ENCODE measurements at places on chromosomes 5 and 9.

DNA sequence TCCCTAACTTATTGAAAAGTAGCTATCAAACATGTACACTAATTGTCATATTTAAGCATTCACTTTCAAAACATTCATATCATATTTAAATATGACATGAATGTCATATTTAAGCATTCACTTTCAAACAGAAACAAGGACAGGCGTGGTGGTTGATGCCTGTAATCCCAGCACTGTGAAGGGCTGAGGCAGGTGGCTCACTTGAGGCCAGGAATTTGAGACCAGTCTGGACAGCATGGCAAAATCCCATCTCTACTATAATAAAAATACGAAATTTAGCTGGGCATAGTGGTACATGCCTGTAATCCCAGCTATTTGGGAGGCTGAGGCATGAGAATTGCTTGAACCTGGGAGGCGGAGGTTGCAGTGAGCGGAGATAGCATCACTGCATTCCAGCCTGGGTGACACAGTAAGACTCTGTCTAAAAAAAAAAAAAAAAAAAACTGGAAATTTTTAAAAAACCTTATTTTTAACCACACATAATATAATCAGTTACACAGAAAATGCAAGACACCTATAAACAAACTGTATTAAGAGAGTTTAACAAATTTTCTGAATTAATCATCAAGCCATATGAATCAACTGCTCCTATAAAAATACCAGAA, 88.1 kb downstream of the LPAR1 start:
- no peak for DNase-seq

DNA sequence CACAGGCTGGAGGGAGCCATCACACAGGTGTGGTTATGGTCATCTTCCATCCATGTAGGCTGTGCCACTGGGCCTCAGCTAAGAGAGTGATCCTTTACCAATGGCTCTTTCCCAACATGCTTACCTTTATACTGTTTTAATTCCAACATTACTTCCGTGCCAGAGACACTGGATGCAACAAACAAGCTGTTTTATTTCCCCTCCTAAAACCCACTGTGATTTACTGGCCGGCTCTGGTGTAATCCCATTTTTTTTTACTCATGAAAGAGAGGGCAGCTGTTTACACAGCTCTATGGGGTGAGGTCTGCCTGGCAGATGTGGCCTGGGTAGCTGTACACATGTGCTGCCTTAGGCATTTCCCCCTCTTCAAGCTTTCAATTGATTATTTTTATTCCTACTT, 58.5 kb downstream of the MACROH2A1 start:
- DNase-seq = no peak

DNA sequence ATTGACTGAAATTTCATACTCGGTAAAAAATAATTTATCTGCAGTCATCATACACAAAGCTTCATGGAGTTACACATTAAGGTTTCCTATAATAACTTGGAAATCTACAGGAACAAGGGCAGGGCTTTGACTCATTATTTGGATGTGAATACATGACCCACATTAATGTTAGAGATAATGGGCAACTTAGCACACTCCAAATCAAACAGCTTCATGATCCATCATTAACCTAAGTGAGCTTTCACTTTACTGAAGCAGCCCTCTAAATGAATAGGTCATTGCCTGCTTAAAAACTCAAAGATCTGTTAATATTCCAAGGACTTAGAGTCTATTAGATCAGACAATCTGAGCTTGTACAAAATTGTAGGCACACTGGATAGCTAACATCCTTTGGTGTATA, 9.0 kb downstream of the CDH12 start:
- DNase-seq = no peak

DNA sequence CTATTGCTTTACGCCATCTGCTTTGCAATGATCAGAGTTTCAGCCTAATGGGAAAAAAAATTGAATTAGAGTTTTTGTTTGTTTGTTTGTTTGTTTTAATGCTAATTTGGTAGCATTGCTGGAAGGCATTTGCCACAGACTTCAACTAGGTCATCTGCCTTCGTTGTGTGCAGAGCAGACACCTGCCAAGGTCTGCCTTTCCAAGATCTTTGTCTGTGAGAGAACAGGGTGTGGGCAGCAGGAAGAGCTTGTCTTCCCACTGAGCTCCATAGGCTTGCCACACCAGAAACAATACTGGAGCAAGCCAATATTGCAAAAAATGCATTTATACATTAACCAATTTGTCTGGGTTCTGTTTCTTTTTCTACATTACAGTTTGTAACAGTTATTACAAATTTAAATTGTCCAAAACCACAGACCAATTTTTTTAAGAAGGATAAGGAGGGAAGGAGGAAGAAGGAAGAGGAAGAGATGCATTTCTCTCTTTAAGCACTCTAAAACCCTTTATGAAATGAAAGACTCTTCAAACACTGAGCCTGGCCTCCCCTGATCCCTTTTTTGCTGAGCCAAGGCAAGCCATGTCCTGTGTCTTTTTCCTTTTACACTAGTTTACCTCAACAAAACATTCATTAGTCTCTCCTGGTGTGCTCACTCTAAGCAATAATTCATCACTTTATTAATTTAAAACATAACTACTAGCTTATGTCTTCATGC, 210.5 kb downstream of the SNX18 start:
- no peak for DNase-seq

GRCh38 chr5:111453747-111454146, 58.6 kb downstream of the STARD4 start:
- DNase-seq = no peak

DNA sequence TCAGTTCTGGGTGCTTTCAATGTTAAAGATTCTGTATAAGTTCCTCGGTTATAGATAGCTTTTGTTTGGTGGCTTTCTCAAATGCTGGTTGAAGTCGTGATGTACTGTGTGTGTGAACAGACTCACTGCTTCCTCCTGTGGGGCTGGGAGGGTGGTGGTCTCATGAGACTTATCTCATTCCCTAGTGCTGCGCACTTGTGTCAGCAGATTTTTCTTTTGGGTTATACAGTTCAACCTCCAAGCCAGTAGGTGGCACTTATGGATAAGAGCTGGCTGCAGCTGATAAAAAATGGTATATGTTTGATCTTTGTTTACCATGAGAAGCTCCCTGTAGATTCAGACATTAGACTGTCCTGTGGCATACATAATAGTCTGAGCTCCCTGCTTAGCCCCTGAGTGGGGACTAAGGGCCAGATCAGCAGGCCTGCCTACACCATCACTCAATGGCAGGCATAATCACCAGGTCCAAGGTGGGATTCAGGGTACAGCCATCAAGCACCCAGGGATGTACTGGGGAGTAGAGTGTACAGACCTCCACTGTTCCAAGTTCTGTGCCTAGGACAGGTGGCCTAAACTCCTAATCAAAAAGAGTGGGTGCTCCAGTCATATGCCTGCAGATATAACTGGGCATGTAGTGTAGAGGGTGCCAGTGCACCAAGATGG, 174.2 kb downstream of the OXCT1 start:
- no peak for DNase-seq

DNA sequence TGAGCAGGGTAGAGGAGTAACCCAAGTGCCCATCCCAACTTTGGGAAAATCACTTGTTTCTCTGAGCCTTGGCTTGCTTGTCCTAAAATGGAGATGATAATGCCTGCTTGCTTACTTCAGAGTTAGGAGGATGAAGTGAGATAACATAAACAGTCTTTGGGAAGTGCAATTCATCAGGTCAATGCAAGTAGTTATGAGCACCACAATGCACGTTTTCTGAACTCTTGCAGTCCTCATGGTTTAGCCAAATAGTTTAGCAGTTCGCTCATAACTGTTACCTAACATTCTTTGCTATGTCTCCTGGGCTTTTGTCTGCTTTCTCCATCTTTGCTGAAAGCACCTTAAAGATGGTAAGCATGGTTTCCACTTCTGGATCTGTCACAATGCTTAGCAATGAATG, 270.0 kb downstream of the ADAMTSL1 start:
- no peak for DNase-seq
